ENCODE measurements at places on chromosomes 16 and 17.

DNA sequence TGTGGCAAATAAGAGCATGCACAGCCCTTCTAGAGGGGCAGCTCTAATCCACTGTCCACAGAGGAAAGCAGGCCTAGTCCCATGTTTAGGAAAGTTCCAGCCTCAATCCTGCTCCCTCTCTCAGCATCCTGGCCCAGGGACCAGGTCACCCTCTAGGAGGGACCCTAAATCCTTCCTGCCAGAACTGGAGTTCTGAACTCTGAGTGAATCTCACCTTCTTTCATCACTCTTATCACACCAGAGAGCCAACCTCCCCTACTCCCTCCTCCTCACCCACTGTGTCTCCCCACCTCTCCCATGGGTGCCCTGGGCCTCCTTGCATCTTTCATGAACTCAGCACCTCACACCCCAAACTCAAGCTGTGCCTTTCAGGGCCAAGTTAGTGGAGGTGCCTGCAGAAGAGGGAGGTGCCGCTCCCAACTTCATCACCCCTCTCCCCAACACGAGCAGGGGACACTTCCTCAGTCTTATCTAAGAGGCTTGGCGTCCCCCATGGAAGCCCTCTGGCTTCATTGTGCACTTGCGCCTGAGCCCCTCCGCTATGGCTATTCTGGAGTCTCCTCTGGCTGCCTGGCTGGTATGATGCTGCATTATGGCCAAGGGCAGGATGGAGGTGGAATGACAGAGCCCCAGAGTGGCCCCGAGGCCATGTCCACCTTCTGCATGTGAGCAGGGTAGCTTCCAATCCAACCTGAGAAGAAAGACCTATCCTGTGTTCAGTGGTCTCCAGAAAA is 31.7 kb downstream of the PIK3R6 start:
- no peak for DNase-seq

DNA sequence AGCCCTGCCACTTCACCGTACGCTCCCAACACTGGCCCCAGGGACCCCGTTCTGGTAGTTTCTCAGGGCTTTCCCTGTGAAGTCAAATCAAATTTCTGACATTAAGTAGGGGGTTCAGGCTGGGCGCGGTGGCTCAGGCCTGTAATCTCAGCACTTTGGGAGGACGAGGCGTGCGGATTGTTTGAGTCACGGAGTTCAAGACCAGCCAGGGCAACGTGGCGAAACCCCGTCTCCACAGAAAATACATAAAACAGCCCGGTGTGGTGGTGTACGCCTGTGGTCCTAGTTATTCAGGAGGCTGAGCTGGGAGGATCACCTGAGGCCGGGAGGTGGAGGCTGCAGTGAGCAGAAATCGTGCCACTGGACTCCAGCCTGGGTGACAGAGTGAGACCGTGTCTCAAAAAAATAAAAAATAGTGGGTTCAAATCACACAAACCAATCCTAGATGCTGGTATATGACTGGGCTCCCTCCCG is 632 bp downstream of the CYBC1 start:
- DNase-seq, result no peak

DNA sequence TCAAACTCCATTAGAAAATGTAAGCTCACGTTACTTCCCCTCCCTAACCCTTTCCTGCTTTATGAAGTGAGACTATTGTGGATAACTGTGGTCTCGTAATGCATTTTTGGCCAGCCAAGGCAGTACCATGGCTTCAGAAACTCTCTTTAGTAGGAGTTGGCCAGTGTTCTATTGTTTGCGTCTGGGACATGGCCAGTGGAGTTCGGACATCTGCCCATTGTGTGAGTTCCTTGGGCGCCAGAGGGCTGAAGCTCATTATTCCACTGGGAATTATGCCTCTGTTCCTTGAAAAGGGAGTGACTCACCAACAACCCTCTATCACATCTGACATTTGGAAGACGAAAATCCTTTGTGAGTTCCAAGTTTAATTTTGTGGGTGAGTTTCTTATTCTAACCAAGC is 319.5 kb upstream of the SOX9 start:
- no peak for DNase-seq

DNA sequence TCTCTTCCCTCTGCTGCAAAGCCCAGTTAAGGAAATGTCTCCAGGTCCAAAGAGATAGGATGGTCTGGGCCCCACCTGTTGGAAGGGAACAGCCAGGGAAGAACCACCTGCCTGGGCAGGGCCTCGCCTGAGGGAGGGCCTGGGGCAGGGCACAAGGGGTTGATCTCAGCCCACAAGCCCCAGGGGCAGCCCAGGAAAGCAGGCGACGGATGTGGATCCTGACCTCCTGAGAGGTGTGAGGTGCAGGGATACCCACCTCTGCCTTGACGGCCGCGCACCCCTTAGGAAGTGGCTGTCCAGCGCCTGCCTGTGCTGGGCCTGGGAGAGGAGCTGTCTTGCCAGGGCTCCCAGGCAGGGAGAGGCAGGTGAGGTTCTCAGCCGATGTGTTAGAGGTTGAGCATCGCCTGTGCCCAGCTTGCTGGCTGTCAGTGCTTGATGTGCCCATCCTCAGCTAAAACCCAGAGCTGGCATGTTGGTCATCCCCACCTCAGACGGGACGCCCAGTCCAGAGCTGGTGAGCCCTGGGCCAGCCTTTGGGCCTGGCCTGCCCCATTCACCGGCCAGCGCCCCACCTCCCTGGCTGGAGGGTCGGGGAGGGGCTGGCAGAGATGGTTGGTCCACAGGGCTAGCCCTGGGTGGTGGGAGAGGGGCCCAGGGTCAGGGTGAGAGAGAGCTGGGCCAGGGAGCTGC is 434 bp downstream of the CEMP1 start:
- DNase-seq, result no peak

DNA sequence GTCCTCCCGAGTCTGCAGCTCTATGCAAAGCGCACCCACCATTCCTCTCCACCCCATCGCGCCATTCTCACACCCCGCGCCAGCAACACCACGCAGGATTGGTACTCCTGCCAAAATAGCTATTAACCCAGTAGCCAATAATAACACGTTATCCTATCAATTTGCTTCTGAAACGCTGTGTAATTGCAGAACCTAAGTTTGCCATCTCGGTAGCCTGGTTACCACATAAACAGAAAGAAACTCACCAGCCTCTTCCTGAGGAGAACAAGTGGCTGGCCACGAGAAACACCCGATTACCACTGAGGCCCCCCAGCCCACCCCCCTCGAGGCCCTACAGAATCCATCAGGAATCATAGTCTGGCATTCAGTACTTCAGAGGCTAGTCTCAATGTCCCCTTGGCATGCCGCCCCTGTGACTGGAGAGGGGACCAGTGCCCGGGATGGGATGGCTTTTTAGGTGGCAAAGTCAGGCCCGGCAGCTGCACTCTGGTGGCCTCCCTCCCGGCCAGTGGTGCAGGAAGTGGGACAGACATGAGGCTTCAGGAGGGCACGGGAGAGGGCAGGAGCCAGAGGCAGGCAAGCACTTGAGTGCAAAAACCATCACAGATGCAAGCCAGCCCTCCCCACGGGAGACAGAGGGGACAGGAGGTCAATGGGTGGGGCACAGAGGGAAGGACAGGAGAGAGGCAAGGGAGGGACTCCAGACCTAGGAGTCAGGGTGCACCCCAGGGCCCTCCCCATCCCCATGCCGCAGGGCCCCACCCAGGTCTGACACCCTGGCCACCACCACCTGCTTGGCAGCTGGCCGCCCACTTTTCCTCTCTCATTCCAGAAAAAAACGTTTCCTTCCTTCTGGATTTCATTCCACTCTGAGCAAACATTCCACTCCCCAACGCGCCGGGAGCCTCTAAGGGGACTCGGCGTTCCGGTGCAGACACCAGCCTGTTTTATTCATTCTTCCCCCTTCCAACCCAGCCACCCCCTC is 192.5 kb downstream of the ZNF423 start:
- DNase-seq, result no peak

DNA sequence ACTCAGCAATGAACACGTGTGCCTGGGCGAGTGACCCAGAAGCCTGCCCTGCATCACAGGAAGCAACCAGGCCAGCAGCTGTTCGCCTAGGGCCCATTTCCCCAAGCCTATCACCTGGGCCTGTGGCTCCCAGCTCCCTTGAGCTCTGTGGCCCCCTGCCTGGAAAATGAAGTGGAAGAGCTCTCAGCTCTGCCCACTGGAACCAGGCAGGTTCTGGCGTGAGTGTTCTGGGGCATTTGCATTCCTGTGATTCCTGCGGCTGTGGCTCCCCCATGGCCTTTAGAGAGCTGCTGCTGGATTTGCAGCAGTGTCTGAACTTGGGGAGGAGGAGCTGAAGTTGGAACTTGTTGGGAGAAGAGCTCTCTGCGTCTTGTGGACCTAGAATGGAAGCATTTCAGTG is 22.8 kb downstream of the PGS1 start:
- DNase-seq, result peak; percentile 85

DNA sequence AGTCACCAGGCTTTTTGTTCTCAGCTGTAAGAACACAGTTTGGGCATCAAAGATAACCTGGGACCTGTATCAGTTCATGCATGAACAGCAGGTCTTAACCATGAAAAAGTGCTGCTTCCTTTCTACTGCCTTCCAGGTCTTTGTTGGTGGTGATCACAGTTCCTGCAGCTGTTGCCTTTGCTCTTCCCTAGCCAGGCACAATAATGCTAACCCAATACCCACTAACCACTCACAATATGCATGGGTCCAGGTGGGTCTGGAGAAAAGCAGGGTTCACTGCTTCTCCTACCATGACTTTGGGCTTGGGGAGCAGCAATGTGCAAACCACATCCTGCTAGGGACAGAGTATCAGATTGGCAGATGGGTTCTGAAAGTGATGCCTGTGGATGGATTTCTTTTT is 396.9 kb downstream of the UTP18 start:
- DNase-seq, result no peak

DNA sequence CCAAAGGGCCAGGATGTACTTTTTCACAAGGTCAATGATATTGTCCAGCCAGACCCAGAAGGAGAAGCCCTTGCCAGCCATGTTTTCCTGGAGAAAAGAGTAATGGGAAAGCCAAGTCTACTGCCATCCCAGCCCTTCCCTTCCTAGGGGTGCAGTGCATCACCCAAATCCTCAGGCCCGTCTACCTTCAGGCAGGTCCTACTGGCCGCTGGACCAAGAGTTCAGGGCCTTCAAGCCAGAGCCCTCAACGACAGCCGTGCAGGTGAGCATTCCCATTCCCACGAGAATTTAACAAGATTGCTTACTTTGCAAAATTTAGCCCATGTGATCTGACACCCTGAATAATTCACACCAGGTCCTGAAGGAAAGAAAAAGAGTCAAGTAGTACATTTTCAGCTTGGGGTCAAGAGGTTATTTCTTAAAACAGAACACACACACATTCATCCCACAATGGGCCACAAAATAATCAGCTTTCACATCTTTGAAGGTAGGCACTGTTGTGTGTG is 35.0 kb downstream of the STAT5A start:
- DNase-seq, result no peak

DNA sequence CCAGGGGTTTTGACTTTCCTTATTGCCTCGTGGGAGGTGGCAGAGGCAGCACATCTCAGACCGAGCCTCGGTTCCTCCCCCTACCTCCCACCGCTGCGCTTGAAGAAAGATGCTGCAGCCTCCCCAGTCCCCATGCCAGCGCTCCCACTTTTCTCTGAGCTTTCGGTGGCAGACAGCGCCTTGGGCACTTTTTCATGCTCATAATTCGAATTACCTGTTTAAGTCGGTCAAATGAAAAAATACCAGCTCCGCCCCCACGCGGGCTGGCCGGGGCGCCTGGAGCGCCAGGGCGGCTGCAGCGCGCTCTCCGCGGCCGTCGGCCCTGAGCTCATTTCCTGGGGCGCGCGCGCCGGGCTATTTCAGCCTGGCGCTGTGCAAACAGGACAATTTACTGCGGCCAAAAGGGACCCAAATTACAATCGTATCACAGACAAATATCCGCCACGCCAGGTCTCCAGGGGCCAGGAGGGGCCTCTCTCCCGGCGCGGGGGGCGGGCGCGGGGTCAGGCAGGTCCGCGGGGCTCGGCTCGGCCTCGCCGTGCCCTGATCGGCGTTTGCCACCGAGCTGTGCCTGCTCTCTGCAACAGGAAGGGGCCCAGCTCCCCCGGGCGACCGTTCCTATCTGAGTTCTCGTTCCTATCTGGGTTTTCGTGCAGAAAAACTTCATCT is 45.0 kb downstream of the SOST start:
- peak; percentile 47 for DNase-seq

DNA sequence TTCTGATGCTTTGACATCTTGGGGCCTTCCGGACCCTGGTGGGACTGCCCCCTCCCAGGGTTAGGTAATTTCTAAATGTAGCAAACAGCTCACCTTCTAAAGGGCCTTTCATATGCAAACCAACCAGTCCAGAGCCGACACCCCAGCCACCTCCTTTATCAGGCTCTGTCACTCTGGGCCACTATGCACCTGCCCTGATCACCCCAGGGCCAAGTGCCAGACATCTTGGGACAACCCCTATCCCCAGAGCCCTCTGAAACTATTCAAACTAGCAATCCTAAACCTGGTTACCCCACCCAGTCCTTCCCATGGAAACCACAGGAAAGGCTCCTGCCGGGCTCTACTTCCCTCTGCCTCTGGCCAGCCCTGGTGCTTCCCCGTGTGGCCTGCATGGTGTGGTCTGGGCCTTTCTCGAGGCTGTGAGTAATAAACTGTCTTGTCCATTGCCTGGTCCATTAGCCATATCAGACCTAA is 91.2 kb upstream of the TNRC6C start:
- DNase-seq, result no peak

DNA sequence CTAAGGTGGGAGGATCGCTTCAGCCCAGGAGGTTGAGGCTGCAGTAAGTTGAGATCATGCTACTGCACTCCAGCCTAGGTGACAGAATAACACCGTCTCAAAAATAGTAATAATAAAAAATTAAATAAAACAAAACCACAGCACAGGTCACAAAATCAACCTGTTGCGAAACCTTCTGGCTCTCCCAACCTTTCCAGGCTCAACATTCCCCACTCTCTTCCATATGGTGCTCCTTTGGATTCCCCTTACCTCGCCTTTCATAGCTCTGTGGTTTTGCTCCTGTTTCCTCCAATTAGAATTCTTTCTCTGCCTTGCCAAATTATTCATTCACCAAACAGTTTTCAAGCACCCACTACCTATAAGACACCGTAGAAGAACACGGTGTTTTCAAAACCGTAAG is 4.7 kb downstream of the ZDHHC7 start:
- no peak for DNase-seq

DNA sequence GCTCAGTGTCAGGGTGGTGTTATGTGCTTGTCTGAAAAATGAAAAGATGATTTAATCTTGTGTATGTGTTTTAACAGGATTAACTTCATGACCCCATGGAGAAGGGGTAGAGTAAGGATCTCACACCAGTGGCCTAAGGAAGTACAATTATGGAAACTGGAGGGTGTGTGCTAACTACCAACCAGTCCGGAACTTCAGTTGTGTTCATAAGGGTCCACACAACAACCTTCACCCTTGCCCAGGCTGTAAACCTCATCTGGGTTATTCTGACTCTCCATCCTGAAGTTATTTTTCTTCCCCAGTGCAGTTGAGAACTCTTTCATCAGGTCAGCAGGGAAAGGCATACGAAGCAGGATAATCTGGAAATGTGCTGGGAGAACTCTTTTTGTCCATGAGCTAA is 158.9 kb downstream of the MAP2K6 start:
- DNase-seq, result no peak

All from mammary epithelial cell (primary cell).